Lower lobe of right lung (tissue), 2 donors: ENCODE measurements at places on chromosomes 12 and 14.

DNA sequence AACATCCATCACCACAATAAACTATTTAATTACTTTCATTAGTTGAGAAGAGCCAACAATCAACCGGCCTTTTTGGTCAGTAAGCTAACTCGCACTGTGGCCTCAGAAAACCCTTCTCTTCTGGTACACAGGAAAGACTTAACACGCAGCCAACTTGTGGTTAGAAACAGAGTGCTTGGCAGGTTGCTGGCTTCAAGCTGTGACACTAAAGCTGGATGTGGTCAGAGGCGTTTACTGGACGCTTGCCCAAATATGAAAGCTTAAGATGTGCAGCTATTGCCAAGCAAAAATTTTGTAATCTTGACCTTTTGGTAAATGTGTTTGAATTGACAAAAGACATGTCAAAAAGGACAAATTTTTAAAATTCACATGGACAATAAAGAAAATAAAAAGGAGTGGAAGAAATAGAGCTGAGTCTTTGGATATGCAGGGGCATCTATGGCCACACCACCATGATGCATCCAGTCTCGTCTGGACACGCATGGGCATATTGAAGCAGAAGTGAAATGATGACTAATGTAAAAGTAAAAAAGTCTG is 2.6 kb upstream of the KLRK1 start:
- peaks cover 12% of the 10 kb centered on the region for H3K4me1 ChIP-seq
- H3K27ac ChIP-seq, result no peak overlapping the region
- H3K36me3 ChIP-seq, result no peaks in the 10 kb centered on the region
- no peaks in the 10 kb centered on the region for H3K27me3 ChIP-seq
- DNase-seq, result peak; percentile 59

DNA sequence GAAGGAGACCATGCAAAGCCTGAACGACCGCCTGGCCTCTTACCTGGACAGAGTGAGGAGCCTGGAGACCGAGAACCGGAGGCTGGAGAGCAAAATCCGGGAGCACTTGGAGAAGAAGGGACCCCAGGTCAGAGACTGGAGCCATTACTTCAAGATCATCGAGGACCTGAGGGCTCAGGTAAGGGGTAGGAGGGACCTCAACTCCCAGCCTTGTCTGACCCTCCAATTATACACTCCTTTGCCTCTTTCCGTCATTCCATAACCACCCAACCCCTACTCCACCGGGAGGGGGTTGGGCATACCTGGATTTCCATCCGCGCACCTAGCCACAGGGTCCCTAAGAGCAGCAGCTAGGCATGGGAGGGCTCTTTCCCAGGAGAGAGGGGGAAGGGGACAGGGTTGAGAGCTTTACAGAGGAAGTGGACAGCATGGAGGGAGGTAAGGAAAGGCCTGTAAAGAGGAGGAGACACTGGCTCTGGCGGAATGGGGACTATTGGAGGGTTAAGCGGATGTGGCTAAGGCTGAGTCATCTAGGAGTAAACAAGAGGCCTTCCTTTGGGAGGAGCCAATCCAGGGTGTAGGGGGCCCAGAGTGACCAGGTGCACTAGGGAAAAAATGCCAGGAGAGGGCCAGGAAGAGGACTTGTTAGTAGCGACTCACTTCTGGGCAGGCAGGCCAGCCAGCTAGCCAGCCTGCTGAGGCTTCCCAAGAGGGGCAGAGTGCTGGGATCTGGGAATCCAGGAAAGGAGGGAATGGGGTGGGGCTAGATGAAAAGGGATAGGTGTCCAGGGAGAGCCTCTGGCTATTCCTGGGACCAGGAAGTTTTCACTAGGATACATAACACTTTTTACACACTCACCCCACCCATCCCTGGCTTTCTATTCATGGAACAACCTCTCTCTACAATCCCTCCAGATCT is 754 bp downstream of the KRT18 start:
- H3K36me3 ChIP-seq, result peaks cover 19% of the 10 kb centered on the region
- H3K4me3 ChIP-seq, result peak overlapping the region; percentile 63
- no peaks in the 10 kb centered on the region for H3K27me3 ChIP-seq

- no peak overlapping the region for H3K4me3 ChIP-seq
- no peaks in the 10 kb centered on the region for H3K4me1 ChIP-seq
- H3K27ac ChIP-seq, result no peak overlapping the region
- H3K36me3 ChIP-seq, result peaks cover 7% of the 10 kb centered on the region
These were observed 35.4 kb downstream of the SGPP1 start for GRCh38 chr14:63692310-63693020.

DNA sequence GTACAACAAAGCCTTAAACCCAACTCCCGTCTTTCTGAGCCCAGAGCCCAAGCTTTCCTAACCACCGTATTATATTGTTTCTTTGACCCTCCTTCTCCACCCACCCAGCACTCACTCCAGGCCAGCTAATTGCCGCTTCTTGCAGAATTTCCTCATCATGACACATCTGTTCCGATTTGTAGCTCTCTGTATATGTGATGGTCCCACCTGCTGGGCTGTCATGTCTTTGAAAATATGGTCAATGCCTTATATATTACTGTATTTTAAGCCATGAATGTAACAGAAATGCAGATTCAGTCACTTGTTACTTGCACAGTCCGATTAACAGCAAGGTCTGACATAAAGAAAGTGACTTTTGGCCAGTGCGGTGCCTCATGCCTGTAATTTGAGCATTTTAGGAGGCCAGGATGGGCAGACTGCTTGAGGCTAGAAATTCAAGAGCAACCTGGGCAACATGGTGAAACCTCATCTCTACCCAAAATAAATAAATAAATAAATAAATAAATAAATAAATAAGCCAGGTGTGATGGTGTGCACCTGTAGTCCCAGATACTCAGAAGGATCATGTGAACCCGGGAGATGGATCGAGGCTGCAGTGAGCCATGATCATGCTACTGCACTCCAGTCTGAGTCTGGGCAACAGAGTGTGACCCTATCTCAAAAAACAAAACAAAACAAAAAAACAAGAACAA is 359.8 kb downstream of the ATP23 start:
- no peaks in the 10 kb centered on the region for H3K4me1 ChIP-seq
- no peaks in the 10 kb centered on the region for H3K27me3 ChIP-seq
- no peak overlapping the region for H3K27ac ChIP-seq
- no peak for DNase-seq
- H3K4me3 ChIP-seq, result no peak overlapping the region

DNA sequence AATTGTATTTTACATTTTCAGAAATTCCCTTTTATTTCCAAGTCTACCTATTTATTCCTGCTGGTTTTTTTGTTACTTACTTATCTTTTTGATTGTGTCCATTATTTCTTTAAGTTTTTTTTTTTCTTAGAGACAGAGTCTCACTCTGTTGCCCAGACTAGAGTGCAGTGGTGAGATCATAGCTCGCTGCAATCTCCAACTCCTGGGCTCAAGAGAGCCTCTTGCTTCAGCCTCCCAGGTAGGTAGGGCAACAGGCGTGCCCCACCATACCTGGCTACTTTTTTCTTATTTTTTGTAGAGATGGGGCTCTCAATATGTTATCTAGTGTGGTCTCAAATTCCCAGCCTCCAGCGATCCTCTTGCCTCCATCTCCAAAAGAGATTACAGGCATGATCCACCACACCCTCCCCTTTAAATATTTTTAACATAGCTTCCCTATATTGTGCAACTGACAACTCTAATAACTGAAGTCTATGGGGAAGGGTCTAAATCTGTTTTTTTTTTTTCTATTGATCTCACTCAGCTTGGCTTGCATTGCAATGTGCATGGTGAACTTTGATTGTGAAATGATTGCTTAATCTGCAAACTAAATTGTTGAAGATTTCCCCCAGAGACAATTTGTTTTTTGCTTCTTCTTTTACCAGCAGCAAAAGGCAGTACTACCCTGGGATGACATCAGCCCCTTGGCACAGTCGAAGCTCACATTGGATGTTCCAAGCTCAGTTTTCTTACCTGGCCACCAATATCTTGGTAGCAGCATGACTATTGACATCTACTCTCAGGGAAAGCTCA is 25.7 kb upstream of the COCH start:
- no peaks in the 10 kb centered on the region for H3K27me3 ChIP-seq
- no peaks in the 10 kb centered on the region for H3K36me3 ChIP-seq
- no peak overlapping the region for H3K4me3 ChIP-seq
- no peak overlapping the region for H3K27ac ChIP-seq

DNA sequence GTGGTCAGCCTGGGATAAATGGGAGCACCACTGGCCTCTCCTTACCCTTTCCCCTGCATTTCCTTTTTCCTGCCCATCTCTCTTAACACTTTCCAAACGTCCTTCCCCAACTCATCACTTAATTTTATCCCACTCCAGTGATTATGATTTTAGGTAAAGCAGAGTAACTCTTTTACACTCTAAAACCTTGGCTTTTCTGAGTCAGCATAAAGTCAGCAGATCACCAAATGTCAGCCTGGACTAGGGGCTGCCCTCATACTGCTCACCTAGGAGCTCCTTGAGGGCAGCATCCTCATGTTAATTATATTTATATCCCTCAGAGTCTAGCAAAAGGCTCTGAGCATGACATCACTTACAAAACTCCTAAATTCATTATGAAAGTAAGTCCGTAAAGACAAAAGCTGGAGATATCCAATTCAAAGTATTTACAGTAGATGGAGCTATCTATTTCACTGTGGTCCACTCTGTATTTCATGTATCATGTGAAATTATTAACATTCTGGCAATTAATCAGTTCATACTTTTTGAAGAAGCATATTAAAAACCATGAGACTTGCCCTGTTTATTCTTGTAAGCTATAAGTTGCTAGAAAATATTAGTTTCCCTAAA is 17.0 kb upstream of the DICER1 start:
- no peak overlapping the region for H3K27ac ChIP-seq
- no peak for DNase-seq
- H3K27me3 ChIP-seq, result no peaks in the 10 kb centered on the region
- no peaks in the 10 kb centered on the region for H3K36me3 ChIP-seq

DNA sequence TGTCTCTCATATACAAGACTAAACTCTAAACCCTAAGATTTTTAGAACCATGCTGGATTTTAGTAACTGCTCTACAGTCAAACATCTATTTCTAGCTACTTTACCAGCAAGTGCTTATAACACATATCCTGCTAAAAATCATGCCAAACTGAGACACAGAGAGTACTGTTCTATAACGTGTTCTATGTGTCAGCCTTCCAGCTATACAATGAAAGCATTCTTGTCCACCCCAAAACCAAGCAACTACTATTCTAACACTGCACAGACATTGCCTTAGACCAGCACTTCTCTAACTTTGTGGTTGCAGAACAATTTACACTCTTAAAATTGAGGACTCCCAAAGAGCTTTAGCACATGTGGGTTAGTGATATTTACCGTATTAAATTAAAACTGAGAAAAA is 85.7 kb downstream of the SPPL3 start:
- H3K27ac ChIP-seq, result no peak overlapping the region
- no peak overlapping the region for H3K4me3 ChIP-seq
- no peak for DNase-seq
- no peaks in the 10 kb centered on the region for H3K36me3 ChIP-seq

DNA sequence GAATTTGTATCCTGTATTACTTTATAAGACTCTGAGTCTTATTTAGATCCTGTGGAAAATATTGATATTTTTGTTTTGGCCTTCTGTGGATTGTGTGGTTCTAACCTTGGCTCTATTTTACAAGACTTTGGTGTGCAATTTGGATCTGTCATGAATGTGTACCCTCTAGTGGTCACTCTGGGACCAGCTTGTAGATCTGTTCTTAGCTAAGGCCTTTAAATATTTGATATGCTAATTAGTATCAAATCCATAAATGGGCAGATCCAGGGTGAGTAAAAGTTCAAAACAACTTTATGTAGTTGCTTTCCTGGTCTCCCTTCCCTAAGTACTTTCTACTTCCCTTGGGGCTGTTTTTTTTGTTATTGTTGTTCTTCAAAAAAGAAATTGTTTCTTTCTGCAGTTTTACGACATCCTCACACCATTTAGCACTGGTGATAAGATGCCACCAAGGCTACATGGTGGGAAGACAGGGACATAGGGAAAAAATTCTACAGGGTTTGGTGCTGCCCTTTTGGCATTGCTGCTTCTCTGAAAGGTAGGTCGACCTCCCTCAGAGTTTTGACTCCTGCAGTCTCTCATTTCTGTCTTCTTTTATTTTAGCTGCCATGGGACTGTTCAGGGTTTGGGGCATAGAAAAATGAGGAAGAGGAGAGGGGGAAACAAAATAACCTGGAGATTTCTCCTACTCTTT is 238.5 kb downstream of the GPHN start:
- H3K27ac ChIP-seq, result no peak overlapping the region
- H3K4me3 ChIP-seq, result no peak overlapping the region
- no peaks in the 10 kb centered on the region for H3K4me1 ChIP-seq
- H3K36me3 ChIP-seq, result no peaks in the 10 kb centered on the region
